ENCODE measurements at places on chromosomes 11 and 22.

- DNase-seq = no peak
These were observed 38.2 kb upstream of the MRPL17 start for GRCh38 chr11:6721343-6721742.

DNA sequence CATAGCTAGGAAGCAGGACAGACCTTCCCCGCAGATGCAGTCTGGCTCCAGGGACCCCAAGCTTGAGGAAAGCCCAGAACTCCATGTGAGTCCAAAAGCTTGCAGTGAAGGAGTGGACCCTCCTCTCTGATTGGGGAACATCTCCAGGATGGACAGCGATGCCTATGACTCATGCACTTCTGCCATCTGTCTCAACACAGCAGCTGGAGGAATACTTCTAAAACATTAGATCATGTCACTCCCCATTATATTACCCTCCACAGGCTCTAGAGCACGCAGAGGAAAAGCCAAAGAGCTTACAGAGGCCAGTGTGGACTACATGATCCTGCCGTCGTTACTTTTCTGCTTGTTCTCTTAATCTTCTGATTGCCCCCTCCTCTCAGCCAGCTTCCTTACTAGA lies 605.7 kb downstream of the INSC start:
- no peak for DNase-seq

GRCh38 chr11:19571906-19572305 lies 140.7 kb upstream of the NAV2 start:
- DNase-seq = no peak

DNA sequence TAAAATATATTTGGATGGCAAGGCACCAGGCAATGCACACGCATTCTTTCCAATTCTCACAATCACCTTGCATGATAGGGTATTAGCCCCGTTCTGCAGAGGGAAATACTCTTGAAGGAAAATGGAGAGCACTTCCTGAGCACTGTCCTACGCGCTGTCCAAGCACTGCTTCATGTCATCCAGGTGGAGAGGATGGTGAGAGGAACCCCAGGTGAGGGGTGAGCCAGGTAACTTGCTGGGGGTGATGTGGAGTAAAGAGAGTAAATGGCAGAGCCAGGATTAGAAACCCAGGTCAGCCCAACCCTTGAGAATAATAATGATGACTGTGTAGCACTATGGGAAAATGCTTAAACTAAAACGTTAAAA lies 711 bp upstream of the PACSIN2 start:
- DNase-seq = no peak

GRCh38 chr11:131408025-131408640 lies 37.7 kb downstream of the NTM start:
- no peak for DNase-seq

DNA sequence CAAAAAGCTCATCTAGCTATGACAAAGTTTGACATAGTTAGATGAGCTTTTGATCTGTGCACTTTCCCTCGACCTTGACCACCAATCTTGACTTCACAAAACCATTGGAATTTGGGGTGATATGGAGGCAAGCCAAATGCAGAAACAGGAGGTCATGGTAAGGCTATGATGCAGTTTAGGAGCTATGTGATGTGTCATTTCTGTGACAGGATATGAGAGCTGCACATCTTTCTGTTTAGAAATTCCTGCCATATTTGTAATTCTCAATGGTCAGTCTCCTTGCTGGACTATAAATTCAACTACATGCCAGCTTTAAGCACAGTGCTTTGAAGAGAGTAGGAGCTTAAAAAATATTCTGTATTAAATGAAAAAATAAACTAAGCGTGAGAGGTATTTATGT lies 12.9 kb downstream of the OR51B6 start:
- DNase-seq = no peak

DNA sequence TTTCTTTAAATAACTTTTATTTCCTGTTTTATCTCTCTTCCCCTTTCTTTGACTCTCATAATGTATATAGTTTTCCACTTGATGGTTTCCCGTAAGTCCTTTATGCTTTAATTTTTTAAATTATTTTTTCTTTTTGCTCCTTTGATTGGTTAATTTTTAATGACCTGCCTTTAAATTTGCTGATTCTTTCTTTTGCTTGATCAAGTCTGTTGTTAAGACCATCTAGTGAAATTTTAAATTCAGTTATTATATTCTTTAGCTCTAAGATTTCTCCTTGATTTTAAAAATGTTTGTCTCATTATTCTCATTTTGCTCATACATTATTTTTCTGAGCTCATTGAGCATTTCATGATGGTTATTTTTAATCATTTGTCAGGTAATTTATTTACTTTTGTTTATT lies 718.6 kb downstream of the METTL15 start:
- DNase-seq = no peak

- no peak for DNase-seq
These were observed 32.1 kb downstream of the APOL5 start for GRCh38 chr22:35749808-35750207.

DNA sequence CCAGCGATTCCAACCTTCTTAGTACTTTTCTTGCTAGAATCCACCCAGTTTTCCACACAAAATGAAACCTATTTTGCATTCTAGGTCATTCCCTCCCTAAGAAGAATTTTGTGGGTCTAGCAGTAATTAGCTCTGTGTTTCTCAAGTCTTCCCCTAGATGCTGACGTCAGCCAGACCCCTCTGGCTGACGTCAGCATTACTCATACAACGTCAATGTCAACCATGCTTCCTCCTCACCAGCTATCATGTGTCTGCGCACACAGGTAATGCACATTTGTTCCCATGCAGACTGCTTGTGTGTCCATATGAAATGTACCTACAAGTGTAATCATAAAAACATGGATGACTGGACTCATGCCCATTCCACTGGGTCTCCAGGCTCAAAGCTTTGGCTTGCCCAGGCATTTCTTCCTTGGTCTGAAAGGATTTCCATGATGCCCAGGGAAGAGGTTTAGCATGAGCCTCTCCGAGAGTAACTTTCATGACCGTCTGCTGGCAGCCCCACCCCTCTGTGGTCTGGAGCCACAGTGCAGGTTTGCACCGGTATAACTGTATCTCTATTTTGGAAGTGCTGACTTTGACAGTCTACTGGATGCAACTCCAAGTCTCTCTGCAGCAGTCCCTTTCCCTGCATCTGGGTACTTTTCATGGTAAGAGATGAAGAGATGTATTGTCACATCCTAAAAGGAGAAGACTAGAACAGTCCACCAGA lies 58.6 kb downstream of the DSCAML1 start:
- no peak for DNase-seq

- DNase-seq = no peak
These were observed 9.4 kb downstream of the C11orf97 start for GRCh38 chr11:94521684-94522083.

DNA sequence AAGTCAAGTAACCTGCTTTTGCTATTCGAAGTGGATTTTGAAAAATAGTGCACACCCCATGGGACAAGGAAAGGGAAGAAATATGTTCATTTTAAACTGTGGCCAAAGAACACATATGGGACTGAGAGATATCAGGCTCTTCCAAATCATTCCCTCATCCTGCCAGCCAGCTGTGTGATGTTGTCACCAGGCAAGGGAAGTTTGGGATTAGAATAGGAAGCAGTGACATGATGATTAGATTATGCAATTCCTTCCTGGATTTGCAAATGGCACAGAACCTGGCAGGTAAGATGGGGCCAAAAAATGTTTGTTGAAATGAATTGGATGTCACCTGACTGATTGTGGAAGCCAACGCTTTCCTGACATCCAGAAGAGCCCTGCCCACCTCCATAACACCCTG lies 4.9 kb upstream of the SCN3B start:
- DNase-seq = no peak

DNA sequence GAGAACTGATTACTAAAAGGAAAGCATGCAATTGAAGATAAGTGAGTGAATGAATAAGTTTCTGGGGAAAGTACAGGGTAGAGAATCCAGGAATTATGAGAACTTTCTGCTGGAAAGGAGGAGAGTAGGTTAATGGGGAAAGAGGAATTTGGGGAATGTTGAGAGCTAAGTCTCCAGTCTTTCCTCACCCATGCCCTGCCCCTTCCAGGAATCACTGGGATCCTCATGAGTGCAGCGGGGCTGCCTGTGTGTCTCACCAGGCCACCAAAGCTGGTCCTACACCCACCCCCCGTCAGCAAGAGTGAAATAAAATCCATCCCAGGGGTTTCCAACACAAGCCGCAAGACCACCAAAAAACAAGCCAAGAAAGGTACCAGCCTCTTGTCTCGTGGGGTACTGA lies 17.0 kb downstream of the DTX4 start:
- no peak for DNase-seq

GRCh38 chr11:104254347-104254746 lies 90.4 kb upstream of the PDGFD start:
- no peak for DNase-seq

DNA sequence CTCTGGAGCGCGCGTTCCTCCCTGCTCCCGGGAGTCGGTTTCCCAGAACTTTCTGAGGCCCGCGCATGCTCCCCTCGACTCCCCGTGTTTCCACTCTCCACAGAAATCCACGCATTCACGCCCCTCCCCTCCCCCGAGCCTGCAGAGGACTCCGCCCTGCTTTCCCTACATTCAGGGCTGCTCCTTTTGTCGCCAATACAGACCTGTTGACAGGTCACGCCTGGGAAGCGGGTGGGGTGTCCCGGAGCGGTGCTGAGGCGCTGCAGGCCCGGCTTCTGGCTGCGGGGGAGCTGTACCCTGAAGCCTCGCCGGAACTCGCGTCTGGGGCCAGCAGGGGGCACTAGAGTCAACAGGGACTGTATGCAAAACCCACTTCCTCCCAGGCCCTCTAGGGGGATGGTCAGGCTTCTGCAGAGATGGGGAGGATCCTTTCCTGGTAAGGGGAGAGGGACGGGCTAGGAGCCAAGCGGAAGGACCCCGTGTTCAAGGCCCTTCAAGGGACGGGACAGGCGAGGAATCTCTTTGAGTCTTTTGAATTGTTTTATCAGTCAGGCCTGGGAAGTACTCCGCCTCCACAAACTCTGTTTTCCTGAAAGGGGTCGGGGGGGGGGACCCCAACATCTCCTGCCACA lies at the start of gene PRAME:
Gene PRAME, minus strand, starts transcription at position 294 of the 632 bp plus-strand sequence. CDS start 2,433 bp downstream, outside the sequence.
- DNase-seq = no peak

GRCh38 chr11:79390477-79390876 lies 50.4 kb downstream of the TENM4 start:
- DNase-seq = no peak

- DNase-seq = no peak
These were observed 20.1 kb downstream of the OOSP3 start for GRCh38 chr11:59898650-59899049.

GRCh38 chr11:59403546-59403945 lies 22.7 kb downstream of the OR5A2 start:
- no peak for DNase-seq

DNA sequence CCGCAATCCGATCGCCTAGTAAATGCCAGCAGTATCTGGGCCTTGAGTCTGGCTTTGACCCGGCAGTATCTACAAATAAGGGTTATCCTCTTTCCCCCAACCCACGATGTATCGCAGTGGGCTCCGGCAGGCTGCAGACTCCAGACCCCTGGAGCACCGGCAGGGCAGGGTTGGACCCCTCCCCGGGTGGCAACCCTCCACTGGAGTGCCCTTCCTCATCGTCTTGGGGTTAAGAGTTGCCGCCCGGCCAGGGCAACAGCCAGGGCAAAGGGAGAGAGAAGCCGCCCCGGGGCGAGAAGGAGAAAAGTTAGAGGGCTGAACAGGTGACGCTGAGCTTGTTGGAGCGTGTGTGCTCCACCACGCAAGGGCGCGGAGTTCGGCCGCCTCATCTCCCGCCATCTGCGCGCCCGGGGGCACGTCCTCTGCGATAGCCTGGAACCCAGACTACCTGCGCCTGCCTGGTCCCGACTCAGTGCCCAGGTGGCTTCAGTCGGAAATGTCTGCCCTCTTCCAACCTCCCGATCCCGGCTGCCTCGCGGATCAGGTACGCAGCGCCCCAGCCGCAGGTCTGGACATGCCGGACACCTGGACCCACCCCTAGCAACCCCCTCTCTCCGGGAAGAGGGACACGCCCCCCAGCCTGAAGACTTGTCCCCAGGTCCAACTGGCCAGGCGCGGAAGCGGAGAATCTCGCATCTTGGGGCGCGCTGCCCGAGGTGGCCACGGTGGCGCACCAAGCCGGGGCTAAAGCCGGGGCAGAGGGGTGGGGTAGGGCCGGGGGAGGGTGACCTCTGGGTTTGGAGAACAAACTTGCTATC lies 1.2 kb downstream of the DSCAML1 start:
- no peak for DNase-seq

GRCh38 chr11:117314840-117315239 lies 1.2 kb downstream of the BACE1 start:
- no peak for DNase-seq

DNA sequence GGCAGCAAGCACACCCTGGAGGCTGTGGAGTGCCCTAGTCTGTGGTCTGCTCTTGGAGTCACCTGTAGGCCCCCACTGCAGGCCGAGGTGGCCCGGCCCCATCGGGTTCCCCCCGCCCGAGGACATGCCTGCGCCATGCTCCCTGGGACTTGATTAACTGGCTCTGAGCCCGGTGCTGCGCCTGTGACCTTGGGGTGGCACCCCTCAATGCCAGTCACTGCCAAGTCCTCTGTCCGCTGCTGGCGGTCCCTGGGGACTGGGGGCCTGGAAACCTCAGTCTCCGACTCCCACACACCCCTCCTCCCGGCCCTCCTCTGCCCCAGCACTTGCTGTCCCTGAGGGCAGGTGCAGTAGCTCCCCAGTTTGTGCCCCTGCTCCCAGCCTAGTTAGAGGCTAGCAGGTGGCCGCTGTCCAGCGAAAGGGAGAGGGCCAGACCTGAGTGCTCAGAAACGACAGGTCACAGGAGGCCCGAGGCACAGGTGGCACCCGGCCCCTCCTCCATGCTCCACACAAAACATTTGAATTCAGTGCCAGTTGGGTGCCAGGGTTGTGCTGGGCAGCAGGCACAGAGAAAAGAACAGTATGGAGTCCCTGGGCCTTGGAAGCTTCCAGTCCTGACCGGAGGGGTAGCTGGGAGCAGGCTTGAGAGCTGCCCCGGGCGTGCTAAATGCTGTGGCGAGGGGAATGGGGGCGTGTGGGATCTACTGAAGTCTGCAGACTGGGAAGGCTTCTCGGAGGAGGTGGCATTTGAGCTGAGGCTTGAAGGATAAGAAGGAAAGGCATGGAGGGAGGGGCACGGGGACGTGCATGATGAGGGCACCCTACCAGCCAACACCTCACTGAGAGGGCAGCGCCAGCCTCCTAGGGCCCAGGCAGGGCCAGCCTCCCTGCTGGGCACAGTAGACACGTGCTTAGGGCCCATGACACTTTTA lies 16.4 kb upstream of the FLRT1 start:
- DNase-seq = no peak

GRCh38 chr11:134469627-134470026 lies 57.6 kb upstream of the B3GAT1 start:
- DNase-seq = no peak
